Activated T-helper 2 cell treated with anti-CD3 and anti-CD28 coated beads, Interferon-gamma antibody, Interleukin-2, Interleukin-4, amounts not matched to agents 10 μg/mL and 5 μg/mL and 100 μg/mL, durations not matched to agents 14 hours and 24 hours and 36 hours (primary cell): ENCODE measurements at places on chromosomes 13 and 19.

GRCh38 chr19:32232449-32232848 is 113.0 kb upstream of the ZNF507 start:
- DNase-seq: no peak

- DNase-seq: no peak
Observed at GRCh38 chr13:97231829-97232196, 9.7 kb downstream of the MBNL2 start.

DNA sequence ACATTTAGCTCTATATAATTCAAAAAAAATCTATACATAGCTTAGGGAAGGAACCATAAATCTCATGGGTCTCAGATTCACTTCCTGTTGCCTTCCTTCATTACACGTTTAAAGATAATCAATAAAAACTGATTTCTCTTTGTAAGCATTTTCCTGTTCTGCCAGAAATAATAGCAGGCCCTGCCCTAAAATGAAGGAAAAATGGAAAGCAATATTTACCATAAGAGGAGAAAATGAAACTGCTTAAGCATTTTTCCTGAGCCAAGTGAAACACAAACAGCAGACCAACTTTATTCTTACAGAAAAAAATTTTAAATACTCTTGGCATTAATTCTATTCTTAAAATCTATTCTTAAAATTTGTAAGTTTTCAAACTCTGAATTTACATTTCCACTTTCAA is 4.0 kb downstream of the LHFPL6 start:
- no peak for DNase-seq

DNA sequence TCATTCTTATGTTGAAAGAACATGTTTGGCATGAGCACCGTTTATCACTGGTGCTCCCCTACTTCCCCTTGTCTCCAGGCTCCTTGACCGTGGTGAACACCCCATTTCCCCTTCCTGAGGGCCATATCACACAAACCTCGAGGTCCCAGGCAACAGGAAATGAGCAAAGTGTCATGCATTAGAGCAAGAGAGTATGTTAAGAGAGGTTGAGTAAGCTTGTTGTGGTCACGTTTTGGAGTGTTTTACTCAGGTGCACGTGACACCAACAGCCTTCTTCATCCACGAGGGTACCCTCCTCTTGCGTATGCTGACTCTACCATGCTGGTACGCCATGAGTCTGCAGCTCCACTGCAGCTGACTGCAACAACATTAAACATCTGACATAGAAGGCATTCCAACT is 482.2 kb upstream of the NBEA start:
- DNase-seq: no peak

GRCh38 chr13:105353654-105354053 is 1181.8 kb downstream of the EFNB2 start:
- no peak for DNase-seq

DNA sequence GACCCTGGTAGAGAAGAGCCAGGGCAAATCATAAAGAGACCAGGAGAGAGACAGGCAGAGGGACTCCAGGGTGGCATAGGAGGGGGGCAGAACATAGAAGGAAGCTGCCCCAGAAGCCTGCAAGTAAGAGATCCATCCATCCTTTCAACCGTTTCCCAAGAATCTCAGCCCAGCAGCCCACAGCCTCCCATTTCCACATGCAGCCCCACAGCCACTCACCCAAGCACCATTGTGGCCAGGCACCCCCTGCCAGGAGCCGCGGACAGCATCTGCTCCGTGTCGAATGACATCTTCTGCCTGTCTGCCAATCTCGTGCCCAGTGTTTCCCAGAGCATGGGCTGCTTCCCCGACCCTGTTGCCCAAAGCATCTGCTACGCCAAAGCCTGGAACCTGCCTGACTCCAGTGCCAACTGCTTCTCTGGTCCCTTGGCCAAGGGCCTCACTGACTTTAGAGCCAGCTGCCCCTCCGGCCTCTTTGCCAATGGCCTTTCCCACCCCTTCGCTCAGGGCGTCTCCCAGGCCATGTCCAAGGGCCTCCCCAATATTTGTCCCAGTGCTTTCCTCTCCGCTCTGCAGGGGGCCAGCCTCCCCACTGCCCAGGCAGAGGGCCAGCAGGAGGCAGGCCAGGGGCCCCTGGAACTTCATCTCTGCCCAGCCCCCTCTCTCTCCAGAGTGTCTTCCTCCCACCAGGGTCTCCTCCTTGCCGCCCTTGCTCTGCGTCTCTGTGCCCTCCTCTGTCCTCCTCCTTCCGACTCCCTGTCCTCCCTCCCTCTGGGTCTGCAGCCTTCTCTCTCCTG is 420 bp downstream of the DMKN start:
- no peak for DNase-seq

GRCh38 chr13:47813718-47814117 is 187.4 kb downstream of the SUCLA2 start:
- DNase-seq: no peak

DNA sequence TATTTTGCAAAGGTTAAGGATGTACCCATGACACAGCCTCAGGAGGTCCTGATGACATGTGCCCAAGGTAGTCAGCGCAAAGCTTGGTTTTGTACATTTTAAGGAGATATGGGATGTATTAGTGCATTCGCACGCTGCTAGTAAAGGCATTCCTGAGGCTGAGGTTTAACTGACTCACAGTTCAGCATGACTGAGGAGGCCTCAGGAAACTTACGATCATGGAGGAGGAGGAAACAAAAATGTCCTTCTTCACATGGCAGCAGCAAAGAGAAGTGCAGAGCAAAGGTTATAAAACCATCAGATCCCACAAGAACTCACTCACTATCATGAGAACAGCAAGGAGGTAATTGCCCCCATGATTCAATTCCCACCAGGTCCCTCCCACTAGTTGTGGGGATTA is 1017.4 kb downstream of the EFNB2 start:
- no peak for DNase-seq

DNA sequence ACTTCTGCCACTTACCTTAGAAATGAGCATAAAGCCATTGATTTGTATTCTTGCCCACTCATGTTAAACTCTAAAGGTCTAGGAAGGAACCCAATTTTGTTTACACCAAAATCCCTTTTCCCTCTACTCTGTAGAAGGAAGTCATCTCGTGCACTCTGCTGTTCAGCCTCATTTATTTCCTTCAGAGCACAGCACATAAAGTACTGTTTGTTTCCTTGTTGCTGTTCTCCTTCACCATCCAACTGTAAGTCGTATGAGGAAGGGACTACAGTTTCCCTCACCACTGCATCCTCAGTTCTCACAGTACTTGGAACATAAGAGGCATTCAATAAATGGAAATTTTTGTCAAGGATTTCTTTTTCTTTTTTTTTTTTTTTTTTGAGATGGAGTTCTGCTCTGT is 24.6 kb downstream of the CDADC1 start:
- no peak for DNase-seq
